ENCODE measurements at places on chromosomes 3 and 15.
A peak's percentile ranks its signal among the peaks of the same experiment; 100 is the strongest.

DNA sequence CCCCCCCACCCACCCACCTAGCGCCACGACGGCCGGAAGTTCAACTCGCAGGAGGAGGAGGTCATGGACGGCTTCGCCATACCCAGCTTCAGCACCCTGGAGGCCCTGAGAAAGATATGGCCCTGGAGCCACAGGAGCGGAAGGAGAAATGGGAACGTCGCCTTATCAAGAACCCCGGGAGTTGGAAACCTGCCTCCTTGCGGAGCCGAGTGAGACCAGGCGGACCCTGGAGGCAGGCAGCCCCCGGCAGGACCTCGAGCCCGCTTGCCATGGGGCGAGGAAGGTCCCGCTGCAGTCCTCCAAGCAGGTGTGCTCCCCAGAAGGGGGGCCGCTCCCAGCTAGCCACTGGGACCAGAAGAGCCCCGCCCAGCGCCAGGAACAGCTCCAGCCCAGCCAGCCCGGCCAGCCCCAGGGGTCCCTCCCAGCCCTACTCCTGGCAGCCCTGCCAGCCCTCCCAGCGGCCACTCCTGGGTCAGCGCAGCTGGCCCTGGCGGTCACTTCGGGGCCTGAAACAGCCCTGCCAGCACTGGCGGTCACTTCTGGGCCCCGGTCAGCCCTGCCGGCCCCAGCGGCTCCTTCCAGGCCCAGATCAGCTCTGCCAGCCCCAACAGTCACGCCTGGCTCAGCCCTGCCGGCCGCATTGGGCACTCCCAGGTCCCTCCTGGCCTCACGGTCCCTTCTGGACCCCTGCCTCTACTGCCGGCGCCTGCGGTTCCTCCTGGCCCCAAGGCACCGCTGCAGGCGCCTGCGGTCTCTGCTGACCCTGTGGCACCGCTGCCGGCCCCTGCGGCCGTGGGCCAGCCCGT is 10.3 kb upstream of the ROPN1B start:
- no peak for DNase-seq

GRCh38 chr15:58404722-58405121 is 27.1 kb upstream of the LIPC start:
- no peak for DNase-seq

DNA sequence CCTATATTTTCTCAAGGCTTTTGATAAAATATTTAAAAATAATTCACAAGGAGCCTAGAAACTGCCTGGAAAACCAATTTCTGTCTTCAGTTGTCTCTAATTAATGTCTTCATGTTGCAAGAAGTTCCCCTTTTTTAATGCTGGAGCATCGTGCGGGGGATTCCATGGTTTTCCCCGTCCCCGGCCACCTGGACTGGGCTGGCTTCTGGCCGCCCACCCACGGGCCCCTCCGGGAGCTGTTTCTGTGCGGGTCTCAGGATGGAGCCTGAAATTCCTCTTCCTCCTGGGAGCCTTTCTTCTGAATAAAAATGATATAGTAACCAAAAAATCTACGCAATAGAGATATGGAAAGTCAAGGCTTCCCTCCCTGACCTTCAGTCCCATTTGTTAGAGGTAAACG is 8.1 kb upstream of the LRRK1 start:
- DNase-seq, result no peak

DNA sequence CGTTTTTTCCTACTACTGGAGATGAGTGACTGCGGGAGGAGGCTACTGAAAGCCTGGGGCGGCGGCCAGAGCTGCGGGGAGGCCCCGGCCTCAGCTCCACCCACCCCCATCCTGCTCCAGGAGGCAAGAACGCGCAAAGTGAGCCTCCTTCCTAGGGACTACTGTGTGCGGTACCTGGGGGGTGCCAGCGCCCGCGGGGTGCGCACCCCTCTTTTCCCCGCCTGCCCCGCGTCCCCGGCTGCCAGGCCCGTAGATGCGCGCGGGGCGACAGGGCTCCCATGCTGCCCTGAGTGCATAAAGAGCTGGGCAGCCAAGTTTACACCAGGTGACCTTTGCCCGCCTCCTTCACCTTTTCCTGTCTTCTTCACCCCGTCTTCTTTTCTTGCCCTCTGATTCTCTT is 2.5 kb upstream of the USF3 start:
- DNase-seq, result no peak

- DNase-seq, result no peak
These were observed 1.1 kb downstream of the FAM240A start for GRCh38 chr3:46613313-46614005.

- no peak for DNase-seq
These were observed 26.6 kb upstream of the KY start for GRCh38 chr3:134677196-134677986.

- DNase-seq, result peak; percentile 9
These were observed 4.3 kb upstream of the TSEN2 start for GRCh38 chr3:12479919-12480427.

DNA sequence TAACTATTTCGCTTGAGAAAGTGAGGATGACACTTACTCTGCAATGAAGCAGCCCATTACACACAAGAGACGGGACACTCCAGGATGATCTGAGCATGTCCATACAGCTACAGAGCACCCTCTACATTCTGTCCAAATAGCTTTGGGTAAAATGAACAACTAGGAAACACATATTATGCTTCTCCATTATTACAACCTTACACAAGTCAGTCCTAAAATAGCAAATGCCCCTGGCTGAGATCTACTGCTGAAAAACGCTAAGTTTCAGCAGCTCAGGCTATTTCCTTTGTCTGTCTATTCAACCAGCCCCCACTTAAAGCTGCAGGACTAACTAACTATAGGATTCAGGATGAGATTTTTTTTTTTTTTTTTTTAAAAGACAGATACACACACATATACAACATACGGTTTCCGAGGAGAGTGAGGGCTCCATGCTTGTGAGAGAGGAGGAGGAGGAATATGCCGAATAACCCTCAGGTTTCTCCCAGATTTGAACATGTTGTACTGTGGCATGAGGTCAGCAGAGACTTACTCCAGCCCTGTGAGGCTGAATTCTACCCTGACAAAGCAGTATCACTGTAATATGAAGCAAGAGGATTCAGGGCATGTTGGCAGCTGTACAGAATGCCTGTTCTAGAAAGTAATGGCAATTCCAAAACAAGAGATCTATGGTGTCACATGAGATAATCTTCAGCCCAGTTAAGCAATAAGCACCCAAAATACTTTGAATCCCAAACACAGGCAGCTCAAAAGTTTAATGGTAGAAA is 117.3 kb upstream of the PLXND1 start:
- no peak for DNase-seq

- DNase-seq, result no peak
These were observed 7.5 kb downstream of the CSNK1G1 start for GRCh38 chr15:64348455-64348854.

GRCh38 chr3:116083683-116084082 is 361.6 kb downstream of the LSAMP start:
- DNase-seq, result no peak

- no peak for DNase-seq
These were observed 8.8 kb upstream of the KCTD6 start for GRCh38 chr3:58482917-58483636.

DNA sequence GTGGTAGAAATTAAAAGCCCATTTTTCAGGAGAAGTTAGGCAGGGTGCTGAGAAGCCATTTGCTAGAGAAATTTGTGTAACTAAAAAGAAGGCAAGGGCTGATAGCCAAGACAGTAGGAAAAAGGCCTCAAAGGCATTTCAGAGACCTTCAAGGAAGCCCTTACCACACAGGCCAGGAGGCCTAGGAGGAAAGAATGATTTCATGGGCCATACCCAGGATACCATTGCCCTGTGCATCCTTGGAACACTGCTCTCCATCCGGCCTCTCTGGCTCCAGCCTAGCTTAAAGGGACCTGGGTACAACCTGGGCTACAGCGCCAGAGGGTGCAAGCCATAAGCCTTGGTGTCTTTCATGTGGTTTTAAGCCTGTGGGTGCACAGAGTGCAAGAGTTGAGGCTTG is 193.6 kb upstream of the GRM7 start:
- DNase-seq, result no peak

- DNase-seq, result no peak
These were observed 525.5 kb upstream of the NAALADL2 start for GRCh38 chr3:174333640-174334039.

All from NCI-H2081 treated with DMSO at 0.1 percent for 48 hours (cell line).